Esophagus squamous epithelium (tissue), 5 donors: ENCODE measurements at places on chromosomes 12 and 14. TPM values are rescaled to one million over a fixed set of nuclear protein-coding genes. Genes with fewer than 3 reads are reported as not detected.

- H3K36me3 ChIP-seq: no peaks in the 10 kb centered on the region
- no peak overlapping the region for H3K27ac ChIP-seq
- no peak for DNase-seq
- no peaks in the 10 kb centered on the region for H3K27me3 ChIP-seq
These were observed 62.4 kb downstream of the SCN8A start for GRCh38 chr12:51653431-51653830.

DNA sequence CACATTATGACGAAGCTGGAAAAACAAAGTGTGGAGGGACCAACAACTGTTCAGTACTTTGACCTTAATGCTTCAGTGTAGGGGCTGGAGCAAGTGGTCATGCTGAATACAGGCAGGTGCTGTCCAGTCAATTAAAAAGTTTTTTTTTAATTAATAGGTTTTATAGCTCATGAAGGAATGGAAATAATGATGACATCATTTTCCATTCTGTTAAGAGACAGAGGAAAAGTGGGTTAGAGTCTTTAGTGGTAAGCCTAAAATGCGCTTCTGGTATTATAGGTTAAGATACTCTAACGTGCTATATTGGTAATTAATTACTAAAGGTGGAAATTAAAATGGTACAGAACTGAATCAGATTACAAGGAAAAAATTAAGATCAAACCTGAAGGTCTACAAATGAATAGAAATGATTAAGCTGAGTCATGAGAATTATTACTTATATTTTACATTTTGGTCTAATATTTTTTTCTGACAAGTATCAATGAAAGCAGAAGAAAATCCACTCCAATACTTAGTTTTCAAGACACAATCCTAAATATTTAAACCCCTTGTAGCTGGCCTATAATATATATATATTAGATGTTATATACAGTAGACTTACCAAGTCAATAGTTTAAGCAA, 15.6 kb downstream of the KLHDC2 start:
- H3K4me1 ChIP-seq: no peaks in the 10 kb centered on the region
- DNase-seq: no peak
- H3K36me3 ChIP-seq: peaks cover 100% of the 10 kb centered on the region
- H3K27me3 ChIP-seq: no peaks in the 10 kb centered on the region
- no peak overlapping the region for H3K4me3 ChIP-seq

GRCh38 chr12:56299853-56300643, at the start of gene CS:
Gene CS (minus strand): TSS chr12:56300330. CDS start chr12:56300201, 129 bp downstream.
- peaks cover 4% of the 10 kb centered on the region for H3K36me3 ChIP-seq
- peak within 1 kb of the TSS; percentile 97 for H3K27ac ChIP-seq
- peak; percentile 97 for DNase-seq
- peaks cover 64% of the 10 kb centered on the region for H3K4me1 ChIP-seq

DNA sequence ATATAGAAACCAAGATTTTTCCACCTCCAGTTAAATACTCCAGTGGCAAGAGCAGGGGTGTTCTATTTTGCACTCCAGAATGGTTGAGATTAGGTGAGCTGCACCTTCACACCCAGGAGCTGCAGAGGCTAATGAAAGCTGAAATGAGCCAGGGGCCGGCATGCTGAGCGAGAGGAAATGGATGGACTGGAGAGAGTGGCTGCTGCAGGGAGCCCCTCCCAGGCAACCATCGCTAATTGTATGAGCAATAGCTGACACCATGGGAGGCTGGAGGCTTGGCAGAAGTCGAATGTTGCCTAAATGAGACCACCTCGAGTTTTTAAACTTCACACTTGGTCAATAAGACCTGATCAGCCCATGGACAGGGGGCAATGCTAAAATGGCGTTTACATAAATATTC, 301.8 kb upstream of the TMPO start:
- H3K36me3 ChIP-seq: no peaks in the 10 kb centered on the region
- no peaks in the 10 kb centered on the region for H3K27me3 ChIP-seq
- H3K27ac ChIP-seq: no peak overlapping the region
- no peaks in the 10 kb centered on the region for H3K4me1 ChIP-seq

GRCh38 chr12:57838594-57839302, 7.8 kb downstream of the CTDSP2 start:
- H3K27me3 ChIP-seq: no peaks in the 10 kb centered on the region
- peaks cover 100% of the 10 kb centered on the region for H3K4me1 ChIP-seq
- no peak for DNase-seq
- peak overlapping the region; percentile 71 for H3K27ac ChIP-seq
- H3K4me3 ChIP-seq: no peak overlapping the region

DNA sequence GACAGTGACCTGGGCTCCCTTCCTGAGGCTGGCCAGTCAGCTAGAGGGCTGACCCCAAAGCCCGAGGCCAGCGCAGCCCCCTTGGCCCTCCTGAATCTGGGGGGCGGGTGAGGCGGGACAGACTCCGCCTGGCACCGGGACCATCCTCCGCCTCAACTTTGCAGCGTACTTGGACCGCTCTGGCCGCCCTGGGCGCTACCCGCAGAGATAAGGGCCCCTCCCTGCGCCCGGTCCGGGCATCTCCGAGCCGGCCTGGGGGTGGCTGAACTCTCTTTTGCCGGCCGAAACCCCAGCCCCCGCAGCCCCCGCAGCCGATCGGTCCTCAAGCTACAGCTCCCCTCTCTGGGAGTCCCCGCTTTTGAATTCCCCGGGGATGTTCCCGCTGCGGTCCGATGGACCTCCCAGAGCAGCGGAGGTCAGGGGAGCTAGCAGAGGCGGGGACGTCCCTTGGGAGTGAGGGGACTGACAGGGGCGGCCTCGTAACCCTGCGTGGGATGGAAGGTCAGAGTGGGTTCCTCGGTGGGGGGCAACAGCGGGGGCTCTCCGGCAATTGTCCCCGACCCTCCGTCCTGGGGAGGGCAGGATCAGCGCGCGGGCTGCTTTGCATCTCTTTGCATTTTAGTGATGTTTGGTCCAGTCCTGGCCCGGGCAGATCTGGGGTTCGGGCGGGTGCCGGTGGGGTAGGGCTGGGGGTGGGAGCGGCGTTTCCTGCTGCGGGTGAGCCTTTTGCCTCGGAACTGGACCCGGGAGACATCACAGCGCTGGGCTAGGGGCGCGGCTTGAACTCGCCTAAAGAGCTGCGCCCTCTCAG, at the start of gene CRIP1:
Gene CRIP1 (plus strand): TSS at position 724 of the 811 bp plus-strand sequence. CDS start 374 bp downstream, outside the sequence.
- no peak for DNase-seq
- peaks cover 77% of the 10 kb centered on the region for H3K4me1 ChIP-seq
- H3K36me3 ChIP-seq: no peaks in the 10 kb centered on the region
- H3K27me3 ChIP-seq: peaks cover 23% of the 10 kb centered on the region

The ENTPD5 gene
- 14.5 TPM for total RNA-seq

The HOMEZ gene
- total RNA-seq: 9.5 TPM

The ALDH2 gene
- total RNA-seq: 71.8 TPM

The SMIM41 gene
- total RNA-seq: 0.50 TPM
